ENCODE measurements at places on chromosomes 6 and 20.

DNA sequence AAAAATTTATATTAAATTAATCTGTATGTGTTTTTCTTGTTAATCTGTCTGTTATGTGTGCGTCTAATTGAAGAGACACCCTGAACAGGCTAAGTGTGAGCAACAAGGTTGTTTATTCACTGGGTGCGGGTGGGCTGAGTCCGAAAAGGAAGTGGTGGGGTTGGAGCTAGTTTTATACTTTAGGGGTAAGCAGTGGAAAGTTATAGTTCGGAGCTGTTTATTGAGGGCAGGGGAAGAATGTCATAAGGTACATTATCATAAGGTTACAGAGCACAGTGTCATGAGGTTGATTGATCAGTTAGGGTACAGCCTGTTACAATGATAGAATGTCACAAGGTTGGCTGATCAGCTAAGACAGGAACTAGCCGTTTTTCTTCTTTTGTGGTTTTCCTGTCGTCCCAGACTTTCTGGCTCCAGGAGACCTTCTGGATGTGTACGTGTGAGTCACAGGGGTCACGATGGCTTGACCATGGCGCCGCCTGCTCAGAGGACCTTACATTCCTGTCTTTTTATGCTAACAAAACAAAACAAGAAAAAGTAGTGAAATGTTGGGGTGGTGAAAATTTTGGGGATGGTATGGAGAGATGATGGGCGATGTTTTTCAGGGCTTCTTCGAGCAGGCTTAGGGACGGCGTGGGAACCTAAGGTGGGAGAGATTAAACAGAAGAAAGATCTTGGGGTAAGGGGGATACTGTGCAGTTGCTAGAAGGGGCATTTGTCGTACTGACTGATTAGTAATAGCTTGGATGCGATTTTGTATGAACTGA, 754.0 kb upstream of the ADGRB3 start:
- no peak for DNase-seq

GRCh38 chr6:142958343-142958742, 13.4 kb upstream of the HIVEP2 start:
- no peak for DNase-seq

DNA sequence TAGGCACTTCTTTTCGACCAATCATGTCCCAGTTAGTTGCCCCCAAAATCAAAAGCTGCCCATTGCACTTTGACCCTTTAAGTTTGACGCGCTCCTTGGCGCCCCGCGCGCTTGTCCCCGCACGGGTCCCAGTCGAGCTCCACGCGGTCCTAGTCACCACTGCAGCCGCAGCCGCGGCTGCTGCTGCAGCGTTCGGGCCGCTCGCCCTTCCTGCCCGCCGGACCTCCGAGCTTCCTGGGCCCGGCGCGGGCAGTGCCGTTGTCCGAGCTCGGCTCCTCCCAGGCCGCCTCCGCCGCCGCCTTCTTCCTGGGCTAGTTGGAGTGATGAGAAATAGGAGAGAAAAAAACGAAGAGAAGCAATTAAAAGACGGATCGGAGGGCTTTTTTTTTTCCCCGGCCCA, 185.7 kb upstream of the COL21A1 start:
- DNase-seq, result no peak

- no peak for DNase-seq
These were observed 15.8 kb downstream of the REPS1 start for GRCh38 chr6:138972226-138972665.

DNA sequence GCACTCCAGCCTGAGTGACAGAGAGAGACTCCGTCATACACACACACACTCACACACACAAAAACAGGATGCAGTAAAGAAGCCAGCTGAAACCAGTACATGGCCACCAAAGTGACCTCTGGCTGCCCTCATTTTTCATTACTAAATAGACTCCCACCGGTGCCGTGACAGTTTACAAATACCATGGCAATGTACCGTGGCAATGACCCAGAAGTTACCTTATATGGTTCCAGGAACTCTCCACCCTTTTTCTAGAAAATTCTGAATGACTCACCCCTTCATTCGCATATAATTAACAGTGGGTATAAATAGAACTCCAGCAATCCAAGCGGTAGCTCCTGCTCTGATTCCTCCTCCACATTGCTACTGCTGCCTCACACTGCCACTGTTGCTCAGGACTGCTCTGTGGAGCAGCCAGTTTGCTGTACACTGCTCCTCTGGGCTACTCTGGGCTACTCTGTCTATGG, 57.7 kb downstream of the SNX5 start:
- no peak for DNase-seq

GRCh38 chr6:34887753-34888513, at the start of gene TAF11:
TAF11 (minus strand) TSS chr6:34888042; CDS start chr6:34887957, 85 bp downstream.
- peak; percentile 36 for DNase-seq

GRCh38 chr20:47309806-47310426, 46.6 kb downstream of the ZMYND8 start:
- DNase-seq, result no peak

Measured in NCI-H1417 treated with DMSO at 0.1 percent for 48 hours (cell line).